ENCODE measurements at places on chromosomes 16 and 17. TPM values are rescaled to one million over a fixed set of nuclear protein-coding genes. Genes with fewer than 3 reads are reported as not detected.

- no peak for DNase-seq
Measured at GRCh38 chr16:54102888-54103866, 183.4 kb downstream of the IRX3 start.

Gene SLC13A2
- total RNA-seq: not detected

- DNase-seq: no peak
Measured at GRCh38 chr17:14882131-14882530, 383.0 kb downstream of the PMP22 start.

DNA sequence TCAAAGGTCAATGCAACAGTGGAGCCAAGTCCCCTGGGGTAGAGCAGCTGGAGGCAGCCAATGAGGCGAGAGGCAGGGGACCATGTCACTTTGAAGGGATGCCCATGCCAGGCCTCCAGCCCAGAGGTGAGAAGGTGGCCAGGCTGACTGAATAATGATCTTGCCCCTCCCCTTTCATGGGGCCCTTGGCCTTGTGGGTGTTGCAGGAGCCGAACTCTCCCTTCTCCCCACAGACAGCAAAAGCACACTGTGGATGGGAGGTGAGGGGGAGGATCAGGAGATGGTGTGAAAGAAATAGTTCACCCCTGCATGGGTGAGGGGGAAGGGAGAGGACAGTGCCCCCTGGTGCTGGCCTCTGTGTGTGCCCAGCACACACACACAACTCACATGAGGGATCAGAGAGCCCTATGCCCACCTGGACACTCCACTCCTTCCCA is 15.8 kb upstream of the TBX21 start:
- peak; percentile 63 for DNase-seq

DNA sequence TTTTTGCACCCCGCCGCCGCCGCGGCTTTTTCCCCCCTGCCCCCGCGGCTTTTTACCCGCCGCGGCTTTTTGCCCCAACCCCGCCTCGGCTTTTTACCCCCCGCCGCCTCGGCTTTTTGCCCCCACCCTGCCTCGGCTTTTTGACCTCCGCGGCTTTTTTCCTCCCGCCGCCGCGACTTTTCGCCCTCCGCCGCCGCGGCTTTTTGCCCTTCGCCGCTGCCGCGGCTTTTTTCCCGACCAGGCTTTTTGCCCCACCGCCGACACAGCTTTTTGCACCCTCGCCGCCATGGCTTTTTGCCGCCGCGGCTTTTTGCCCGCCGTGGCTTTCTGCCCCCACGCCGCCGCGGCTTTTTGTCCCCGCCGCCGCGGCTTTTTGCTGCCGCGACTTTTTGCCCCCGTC is 137.0 kb upstream of the TP53TG3D start:
- DNase-seq: no peak

Gene CHD9NB
- not detected for total RNA-seq

DNA sequence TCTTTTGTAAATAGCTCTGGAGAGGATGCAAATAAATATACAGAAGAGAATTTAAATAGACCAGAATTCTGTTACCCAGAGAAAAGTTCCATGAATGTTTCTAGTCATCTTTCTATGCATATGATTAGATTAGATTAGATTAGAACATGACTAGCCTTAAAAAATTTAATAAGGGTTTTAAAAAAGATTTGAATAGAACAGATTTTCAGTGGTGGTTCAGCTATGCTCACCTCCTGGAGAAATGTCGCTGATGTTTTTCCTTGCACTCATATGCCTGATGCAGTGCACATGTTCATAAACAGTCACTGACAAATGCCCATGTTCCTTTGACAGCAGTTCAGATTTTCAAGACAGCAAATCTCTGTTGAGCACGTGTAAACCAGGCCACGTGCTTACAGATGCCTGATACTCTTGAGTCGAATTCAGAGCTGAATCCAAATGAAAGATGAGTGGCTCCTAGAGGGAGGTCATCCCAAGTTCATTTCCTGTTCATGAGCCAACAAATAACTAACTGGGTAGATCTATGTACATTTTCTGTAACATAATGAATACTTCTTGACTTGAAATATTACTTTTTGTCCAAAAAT is 19.9 kb upstream of the RAB11FIP4 start:
- DNase-seq: no peak

- DNase-seq: no peak
Measured at GRCh38 chr16:78972006-78972405, 628.5 kb downstream of the MAF start.

Gene AHSP
- total RNA-seq: not detected

Gene CBFA2T3
- total RNA-seq: 0.28 TPM

DNA sequence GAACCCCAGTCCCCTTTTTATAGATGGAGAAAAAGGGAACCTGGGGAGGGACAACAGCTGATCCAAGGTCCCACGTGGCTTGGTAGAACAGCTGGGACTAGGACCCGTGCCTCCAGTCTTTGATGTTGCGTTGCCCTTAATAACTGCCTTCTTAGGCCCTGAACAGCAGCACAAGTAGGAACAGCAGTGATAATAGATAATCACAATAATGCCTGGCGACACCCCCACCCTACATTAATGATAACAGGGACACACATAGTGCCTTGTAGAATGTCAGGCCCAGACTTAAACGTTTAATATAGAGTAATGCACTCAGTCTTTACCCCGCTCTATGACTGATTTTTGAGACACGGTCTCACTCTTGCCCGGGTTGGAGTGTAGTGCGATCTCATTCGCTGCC is 96.4 kb downstream of the ABCC6 start:
- DNase-seq: no peak

GRCh38 chr17:56640116-56640515 is 46.6 kb downstream of the NOG start:
- no peak for DNase-seq

Gene RSKR
- total RNA-seq: 17.8 TPM

GRCh38 chr17:4843321-4844000 is 10.3 kb downstream of the MINK1 start:
- DNase-seq: no peak

- no peak for DNase-seq
Measured at GRCh38 chr16:87691686-87692079, 74.1 kb downstream of the KLHDC4 start.

Gene LYRM1
- 25.0 TPM for total RNA-seq

Gene FMNL1
- total RNA-seq: 219 TPM

DNA sequence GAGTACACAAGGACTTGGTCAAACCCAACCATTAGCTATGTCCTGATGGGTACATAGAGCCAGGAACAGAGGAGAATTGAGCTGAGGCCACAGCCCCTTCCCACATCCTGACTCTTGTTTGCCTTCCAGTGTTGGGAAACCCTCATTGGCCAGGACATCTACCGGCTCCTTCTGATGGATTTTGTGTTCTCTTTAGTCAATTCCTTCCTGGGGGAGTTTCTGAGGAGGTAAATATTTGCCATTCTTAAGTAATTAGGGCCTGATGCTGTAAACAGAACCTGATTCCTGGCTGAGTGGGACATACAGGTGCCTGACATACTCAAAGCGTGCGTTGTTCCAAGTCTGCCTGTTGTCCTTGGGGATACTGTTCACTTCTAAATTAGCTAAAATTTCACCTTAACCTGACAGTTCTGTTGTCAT is 42.6 kb downstream of the GDE1 start:
- no peak for DNase-seq

DNA sequence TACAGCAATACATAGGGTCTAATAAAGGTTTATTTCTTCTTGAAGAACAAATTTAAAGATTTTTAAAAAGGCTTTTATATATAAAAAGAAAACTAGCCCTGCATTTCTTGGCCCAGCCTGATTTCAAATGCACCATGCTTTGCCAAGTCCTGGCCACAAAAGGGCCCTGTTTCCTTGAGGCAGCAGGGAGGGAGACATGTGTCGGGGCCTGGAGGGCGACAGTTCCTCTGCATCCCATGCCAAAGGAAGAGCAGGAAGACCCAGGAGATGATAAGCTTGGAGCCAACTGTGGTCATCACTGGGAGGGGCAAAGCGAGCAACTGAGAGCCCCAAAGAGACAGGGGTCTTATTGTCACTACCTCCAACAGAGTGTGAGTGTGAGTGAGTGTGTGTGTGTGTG is 571.5 kb upstream of the PSMD7 start:
- no peak for DNase-seq

DNA sequence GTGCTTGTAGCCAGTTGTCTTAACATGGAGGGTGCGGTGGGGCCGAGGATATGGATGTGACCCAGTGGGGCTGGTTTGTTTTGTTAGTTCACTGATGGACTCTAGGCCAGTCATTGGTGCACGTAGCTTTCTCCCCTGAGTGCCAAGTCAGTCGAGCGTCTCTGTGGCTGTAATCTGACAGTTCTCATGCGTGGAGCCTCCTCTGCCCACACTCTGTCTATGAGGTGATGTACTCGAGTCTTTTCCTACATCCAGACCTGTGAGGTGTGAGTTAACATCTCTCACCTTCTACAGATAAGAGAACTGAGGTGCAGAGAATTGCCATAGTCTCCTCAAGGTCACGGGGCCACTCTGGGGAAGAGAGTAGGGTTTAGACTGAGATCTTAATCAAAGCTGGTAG is 90.2 kb downstream of the MARCHF10 start:
- no peak for DNase-seq

DNA sequence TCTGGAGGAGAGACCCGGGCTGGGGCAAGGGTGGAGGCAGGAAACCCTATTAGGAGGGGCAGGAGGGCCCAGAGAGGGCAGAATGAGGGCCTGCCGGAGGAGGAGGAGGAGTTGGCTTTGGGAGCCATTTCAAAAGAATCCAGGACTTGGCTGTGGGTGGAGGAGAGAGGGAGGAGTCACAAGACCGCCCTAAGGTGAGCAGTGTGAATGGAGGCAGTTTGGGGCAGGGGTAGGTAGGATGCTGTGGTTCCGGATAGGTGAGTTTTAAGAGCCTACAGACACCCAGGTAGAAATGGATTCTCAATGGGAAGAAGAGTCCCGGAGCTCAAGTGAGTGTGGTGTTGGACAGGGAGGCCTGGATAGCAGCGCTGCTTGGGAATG is 80.3 kb downstream of the ARHGAP23 start:
- no peak for DNase-seq

DNA sequence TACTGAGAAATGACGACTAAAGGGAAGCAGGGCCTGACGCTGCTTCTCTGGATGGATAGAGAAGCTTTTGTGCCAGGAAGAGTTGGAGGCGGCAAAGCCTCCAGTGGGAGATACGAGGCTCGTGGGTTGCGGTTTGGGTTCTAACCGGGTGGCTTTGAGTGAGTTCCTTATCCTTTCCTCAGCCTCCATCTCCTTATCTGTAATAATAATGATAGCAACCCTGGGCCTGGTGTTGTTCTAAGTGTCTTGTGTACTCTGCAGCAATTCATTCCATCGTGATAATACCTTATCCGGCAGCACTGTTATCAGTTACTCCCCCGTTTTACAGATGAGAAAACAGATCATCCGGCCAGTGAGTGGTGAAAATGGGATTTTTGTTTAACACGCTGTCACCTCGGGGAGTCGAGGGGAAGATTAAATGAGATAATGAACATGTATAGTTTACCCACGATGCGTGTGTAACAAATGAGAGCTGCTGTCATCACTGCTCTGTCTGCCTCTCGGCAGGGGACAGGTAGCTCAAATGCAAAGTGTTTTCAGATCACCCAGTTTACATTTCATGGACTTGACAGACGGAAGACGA is 52.0 kb upstream of the LHX1 start:
- no peak for DNase-seq

- peak; percentile 43 for DNase-seq
Measured at GRCh38 chr17:80036715-80037477, 454 bp downstream of the CCDC40 start.

GRCh38 chr17:62793919-62794665 is 14.0 kb downstream of the MARCHF10 start:
- DNase-seq: no peak

GRCh38 chr17:72502371-72503341 is 381.8 kb downstream of the SOX9 start:
- DNase-seq: no peak

GRCh38 chr17:57463103-57463885 is 207.0 kb downstream of the MSI2 start:
- peak; percentile 87 for DNase-seq

Gene DPEP2
- 1.8 TPM for total RNA-seq

GRCh38 chr16:11576427-11577289 is 10.1 kb downstream of the LITAF start:
- DNase-seq: no peak

DNA sequence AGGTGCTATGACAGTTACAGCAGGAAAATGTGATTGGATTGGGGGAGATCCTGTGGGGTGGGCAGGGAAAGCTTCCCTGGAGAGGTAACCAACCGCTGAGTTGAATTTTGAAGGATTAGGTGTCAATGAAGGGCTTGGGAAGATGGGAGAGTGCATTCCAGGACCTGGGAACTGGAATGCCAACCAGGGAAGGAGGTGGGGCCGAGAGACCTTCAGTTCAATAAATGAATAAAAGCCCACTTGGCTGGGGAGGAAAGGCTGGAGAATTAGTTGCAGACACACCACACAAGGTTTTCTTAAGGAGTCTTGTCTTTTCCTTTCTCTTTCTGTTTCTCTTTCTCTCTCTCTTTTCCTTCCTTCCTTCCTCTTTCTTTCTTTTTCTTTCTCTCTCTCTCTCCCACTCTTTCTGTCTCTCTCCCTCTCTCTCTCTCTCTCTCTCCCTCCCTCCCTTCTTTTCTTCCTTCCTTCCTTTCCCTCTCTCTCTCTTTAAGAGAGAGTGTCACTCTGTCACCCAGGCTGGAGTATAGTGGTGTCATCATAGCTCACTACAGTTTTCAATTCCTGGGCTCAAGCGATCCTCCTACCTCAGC is 3.3 kb downstream of the USP43 start:
- no peak for DNase-seq

Gene COX10
- total RNA-seq: 29.7 TPM

DNA sequence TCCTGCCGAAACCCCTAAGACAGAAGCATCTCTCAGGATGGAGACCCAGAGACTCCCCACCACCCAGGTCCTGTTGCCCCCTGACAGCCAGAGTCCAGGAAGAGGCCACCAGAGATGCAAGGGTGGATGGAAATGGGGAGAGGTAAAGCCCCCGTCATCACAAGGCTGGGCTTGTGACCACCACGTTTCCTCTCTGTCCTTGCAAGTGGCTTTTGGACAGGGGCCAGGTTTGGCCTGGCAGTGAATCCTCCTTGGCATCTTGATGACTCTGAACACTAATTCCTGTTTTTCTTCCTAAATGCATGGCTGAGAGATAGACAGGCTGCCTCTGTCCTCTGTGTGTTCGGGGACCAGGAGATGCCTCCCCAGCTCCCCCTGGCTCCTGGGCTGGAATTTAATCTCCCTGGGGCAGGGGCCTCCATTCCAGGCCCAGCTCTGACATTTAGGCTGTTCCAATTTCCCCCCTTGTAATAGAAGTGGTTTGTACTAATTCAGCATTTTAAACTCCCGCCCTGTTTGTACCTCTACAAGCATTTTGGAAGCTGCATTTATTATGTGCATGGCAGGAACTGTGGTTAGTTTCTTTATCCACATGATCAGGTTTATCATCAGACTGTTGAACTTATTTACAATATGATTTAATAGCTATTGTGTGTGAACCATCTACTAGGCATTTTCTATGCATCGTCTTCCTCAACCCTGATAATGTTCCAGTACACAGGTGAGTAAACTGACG is 116.1 kb upstream of the IRX6 start:
- DNase-seq: no peak

Gene PERCC1
- total RNA-seq: 0.40 TPM
